ENCODE measurements at places on chromosomes 5 and 9.
A peak's percentile ranks its signal among the peaks of the same experiment; 100 is the strongest.

- no peak for DNase-seq
Measured at GRCh38 chr5:139293202-139293506, 386 bp upstream of the MATR3 start.

DNA sequence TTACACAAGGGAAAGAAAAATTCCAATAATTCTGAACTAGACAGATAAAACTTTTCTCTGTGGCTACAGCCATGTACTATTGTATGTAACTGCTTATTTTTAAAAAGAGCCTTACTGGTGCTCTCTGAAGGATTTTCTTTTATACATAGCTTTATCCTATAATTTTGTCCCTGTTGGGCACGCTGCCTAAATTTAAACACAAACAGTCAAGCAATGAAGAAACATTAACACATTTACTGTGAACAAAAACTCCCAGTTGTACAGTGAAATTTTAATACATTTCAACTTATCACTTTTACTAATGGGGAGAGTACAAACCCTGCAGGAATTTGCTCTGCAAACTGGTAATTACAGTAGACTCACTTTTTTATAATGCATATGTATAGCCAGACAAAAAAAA, 273.3 kb downstream of the BNC2 start:
- no peak for DNase-seq

GRCh38 chr9:96031366-96031824, 155.9 kb downstream of the ERCC6L2 start:
- DNase-seq: no peak

- DNase-seq: no peak
Measured at GRCh38 chr9:107337676-107338590, 54.9 kb downstream of the RAD23B start.

- DNase-seq: no peak
Measured at GRCh38 chr5:100858987-100859545, 44.0 kb downstream of the ST8SIA4 start.

GRCh38 chr9:33453999-33454660, 6.7 kb upstream of the AQP3 start:
- no peak for DNase-seq

DNA sequence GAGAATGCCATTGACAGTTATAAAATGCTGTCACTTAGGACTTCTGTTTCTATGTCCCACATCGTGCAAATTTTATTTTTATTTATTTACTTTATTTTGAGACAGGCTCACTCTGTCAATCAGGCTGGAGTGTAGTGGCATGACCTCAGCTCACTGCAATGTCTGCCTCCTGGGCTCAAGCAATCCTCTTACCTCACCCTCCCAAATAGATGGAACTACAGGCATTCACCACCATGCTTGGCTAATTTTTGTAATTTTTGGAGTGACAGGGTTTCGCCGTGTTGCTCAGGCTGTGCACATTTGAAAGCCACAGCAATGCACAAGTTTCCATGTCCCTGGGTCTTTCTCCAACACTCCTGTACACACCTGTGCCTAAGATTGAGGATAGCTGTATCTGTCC, 51.8 kb downstream of the ADAMTS16 start:
- no peak for DNase-seq

GRCh38 chr5:142946547-142947426, 176.6 kb downstream of the ARHGAP26 start:
- no peak for DNase-seq

DNA sequence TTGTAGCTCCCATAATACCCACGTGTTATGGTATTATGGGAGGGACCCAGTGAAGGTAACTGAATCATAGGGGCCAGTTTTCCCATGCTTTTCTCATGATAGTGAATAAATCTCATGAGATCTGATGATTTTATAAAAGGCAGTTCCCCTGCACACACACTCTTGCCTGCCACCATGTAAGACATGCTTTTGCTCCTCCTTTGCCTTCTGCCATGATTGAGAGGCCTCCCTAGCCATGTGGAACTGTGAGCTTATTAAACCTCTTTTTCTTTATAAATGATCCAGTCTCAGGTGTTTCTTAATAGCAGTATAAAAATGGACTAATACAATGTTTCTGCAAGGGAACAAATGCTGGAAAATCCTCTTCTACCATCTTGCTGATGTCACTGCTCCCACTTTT, 10.1 kb upstream of the HSDL2 start:
- no peak for DNase-seq

GRCh38 chr5:7629561-7629960, 221.4 kb downstream of the CFAP90 start:
- no peak for DNase-seq

- DNase-seq: no peak
Measured at GRCh38 chr5:178331491-178331996, 98.9 kb upstream of the PHYKPL start.

- DNase-seq: no peak
Measured at GRCh38 chr5:52448111-52448510, 339.6 kb upstream of the ITGA1 start.

DNA sequence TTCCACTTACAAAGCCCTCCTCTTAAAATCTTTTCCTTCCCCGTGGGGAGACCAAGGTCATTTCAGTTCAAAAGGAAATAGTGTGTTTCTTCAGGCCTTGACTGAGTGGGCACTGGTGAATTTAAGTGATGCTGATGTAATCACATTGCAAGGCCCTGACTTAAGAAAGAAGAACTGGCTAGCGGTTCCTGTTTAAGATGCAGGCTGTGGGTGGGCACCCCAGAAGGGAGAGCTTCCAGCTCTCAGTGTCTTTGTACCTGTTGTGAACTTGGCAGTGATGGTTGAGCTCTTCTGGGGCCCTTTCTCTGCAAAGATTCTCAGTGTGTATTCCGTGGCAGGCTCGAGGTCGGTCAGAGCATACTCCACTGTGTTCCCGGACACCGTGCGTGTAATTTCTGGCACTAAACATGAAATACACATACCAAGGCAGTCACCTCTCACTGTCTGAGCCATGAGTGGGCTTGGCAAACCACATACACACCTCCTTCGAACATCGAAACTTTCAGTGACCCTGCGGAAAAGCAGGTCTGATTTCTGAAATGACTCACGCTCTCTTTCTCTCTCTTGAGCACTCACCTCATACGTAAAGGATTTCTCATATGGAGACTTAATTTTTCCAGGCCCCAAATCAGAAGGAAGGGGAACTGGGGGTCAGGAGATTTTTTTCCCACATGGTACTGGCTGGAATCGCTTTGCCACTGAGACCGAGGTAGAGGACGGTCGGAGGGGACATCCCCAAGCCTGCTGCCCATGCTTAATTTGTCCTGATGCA, 81.9 kb downstream of the TNC start:
- peak; percentile 58 for DNase-seq

- no peak for DNase-seq
Measured at GRCh38 chr5:87524217-87524616, 111.5 kb upstream of the CCNH start.

DNA sequence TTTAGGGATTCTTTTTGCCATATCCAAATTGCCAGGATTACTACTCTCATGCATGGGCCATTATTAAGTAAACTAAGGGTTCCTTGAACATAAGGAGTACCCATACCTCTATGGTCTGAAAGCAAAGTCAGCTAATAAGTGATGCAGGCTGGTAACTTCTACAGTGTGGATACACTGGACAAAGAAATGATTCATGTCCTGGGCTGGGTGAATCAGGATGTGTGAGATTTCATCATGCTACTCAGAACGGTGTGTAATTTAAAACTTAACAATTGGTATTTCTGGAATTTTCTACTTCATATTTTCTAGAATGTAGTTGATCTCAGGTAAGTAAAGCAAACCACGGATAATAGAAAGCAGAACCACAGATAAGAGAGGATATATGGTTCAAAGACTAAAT, 428.8 kb downstream of the CHSY3 start:
- DNase-seq: no peak

- DNase-seq: no peak
Measured at GRCh38 chr5:147051193-147051592, 172.6 kb upstream of the PPP2R2B start.

DNA sequence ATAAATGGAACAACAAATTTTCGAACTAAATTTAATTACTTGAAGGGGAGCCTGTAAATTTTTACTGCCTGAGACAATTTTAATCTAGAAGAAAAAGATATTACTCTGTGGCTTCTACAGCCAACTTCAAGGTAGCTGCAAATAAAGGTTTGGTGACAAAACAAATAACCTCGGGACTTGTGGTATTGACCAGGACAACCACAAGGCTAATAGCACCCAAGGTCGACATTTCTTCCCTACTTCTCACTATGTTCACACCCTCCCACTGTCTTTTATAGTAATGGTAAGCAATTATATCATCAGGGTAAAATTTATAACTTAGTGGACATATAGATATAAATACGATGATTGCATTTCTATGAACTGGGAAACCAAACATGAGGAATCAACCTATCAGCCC, 67.9 kb upstream of the SPINK5 start:
- DNase-seq: no peak

DNA sequence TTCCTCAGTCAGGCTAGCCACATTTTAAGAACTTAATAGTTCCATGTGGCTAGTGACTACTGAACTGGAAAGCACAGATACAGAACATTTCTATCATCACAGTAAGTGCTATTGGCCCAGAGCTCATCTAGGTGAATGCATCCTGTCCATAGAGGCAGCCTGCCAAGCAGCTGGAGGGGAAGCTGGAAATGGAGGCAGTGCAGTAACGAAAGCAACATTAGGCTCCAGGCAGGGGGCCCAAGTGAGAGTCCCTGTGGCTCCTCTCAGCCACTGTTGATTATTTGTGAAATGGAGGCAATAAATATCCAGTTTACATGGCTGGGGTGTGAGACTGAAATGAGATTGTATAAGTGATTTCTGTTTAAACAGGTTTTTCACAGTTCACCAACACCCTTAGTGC, 227.2 kb upstream of the KLF9 start:
- no peak for DNase-seq

GRCh38 chr9:91221332-91221731, 140.4 kb downstream of the AUH start:
- no peak for DNase-seq

- DNase-seq: no peak
Measured at GRCh38 chr5:161745392-161745791, 59.9 kb downstream of the GABRA6 start.

- DNase-seq: no peak
Measured at GRCh38 chr5:73727470-73727869, 101.5 kb downstream of the ARHGEF28 start.

- no peak for DNase-seq
Measured at GRCh38 chr9:90044263-90044662, 439.5 kb downstream of the GADD45G start.

GRCh38 chr9:69815313-69815712, 5.3 kb upstream of the CFAP95 start:
- no peak for DNase-seq

DNA sequence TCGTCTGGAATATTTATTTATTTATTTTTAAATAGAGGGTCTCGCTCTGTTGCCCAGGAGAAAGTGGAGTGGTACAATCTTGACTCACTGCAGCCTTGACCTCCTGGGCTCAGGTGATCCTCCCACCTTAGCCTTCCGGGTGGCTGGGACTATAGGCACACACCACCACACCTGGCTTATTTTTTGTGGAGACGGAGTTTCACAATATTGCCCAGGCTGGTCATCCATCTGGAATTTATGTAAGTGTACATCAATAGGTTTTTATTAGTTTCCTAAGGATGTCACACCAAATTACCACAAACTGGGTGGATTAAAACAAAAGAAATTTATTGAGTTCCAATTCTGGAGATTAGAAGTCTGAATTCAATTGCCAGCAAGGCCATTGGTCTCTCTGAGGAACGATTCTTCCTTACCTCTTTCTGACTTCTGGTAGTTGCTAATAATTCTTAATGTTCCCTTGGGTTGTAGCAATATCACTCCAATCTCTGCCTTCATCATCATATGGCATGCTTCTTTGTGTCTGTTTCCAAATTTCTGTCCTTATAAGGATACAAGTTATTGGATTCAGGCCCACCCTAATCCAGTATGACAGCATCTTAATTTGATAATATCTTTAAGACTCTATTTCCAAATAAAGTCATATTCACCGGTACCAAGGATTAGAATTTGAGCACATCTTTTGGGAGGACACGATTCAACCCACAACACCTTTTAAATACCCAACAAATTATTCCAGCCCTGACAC, 16.3 kb upstream of the RAD23B start:
- DNase-seq: no peak

DNA sequence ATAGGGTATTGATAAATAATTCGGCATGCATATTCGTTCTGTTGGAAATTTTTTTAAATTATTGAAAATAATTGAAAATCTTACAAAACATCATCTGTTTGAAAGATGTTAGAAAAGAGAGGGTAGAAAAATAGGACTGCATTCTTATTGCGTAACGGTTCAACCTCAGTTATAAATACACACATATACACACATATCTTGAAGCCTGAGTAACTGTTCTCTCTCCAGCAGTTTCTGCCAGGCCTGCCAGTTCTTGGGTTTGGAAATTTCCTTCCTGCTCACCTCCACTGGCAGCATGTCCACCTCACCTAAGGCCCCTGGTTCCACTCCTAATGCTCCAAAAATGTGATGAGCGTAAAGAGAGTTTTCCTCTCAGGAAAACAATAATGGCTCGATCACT, 9.1 kb downstream of the SPATA31E1 start:
- no peak for DNase-seq

- DNase-seq: no peak
Measured at GRCh38 chr5:138778234-138778633, 25.0 kb downstream of the CTNNA1 start.

DNA sequence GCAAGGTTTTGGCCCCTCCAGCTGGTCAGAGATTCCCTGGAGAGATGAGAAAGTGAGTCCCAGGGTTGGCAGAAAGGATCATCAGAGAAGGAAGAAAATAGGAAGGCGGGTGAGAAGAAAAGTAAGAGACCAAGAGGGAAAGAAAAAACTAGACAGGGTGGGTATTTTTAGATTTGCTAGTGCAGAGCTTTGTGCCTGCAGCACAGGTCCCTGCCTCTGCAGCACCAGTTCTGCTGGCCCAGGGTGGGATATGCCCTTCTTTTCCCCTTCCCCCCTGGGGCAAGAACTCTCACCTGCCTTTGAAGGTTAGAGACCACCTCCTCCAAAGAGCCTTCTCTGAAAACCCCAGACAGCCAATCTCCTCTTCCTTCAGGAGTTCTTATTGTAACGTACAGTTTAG, 90.3 kb upstream of the EGFLAM start:
- no peak for DNase-seq

DNA sequence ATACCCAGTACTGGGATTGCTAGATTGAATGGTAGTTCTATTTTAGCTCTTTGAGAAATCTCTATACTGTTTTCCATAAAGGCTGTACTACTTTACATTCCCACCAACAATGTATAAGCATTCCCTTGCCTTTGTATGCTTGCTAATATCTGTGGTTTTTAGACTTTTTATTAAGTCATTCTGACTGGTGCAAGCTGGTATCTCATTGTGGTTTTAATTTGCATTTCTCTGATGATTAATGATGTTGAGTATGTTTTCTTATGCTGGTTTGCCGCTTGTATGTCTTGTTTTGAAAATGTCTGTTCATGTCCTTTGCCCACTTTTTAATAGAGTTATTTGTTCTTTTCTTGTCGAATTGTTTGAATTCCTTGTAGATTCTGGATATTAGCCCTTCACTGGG, 512.7 kb upstream of the PAPPA start:
- DNase-seq: no peak

GRCh38 chr5:175195698-175196656, 248.0 kb downstream of the DRD1 start:
- no peak for DNase-seq
